NCI-H1417 (cell line): ENCODE measurements at places on chromosomes 7 and 10.
A peak's percentile ranks its signal among the peaks of the same experiment; 100 is the strongest.

DNA sequence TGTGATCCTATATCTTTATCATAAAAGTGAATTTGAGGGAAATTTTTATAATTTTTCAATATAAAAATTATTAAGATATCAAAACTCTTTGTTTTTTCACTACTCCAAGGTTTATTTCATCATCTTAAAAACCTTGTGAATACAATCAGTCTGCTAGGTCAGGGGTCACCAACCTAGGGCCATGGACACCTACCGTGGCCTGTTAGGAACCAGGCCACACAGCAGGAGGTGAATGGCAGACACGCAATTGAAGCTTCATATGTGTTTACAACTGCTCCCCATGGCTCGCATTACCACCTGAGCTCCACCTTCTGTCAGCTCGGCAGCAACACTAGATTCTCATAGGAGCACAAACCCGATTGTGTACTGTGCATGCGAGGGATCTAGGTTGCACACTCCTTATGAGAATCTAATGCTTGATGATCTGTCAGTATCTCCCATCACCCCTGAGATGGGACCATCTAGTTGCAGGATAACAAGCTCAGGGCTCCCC lies 271.2 kb upstream of the C7orf33 start:
- DNase-seq, result peak; percentile 7

- DNase-seq, result no peak
Observed at GRCh38 chr7:28174901-28175661, 5.5 kb downstream of the JAZF1 start.

DNA sequence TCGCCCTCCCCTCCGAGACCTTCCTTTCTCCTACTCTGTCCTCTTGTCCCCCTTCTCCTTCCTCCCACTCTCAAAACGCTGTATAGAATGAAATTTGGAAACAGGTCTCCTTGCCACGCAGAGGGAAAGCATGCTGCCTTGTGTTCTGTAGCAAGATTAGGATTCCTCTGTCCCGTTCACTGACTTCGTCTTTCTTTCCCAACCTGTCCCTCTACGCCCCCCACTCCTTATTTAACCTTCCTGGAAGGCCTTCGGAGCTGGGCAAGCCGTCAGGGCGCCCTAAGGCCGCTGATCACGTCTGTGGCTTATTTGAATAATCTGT lies 1.3 kb downstream of the HOXA9 start:
- no peak for DNase-seq

DNA sequence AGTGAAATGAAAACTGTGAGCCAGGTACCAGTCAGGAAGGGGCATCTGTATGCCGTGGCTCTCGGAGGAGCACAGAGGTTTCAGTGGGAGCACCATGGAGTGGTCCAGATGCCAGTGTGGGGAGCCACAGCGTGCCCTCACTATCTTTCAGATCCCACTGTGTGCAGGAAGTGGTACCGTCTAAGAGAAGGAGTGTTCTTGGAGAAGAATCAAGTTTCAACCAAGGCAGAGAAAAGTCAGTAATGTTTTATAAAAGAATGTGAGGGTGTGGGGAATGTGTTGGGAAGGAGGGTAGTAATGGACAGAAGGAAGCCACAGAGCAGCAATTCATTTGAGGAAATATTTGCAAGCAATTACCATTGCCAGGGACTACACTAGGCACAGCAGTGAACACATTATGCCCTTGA lies 35.6 kb downstream of the PRKAR2B start:
- no peak for DNase-seq

- no peak for DNase-seq
Observed at GRCh38 chr7:50352282-50352681, 47.8 kb downstream of the IKZF1 start.

GRCh38 chr7:106089647-106090046 lies 22.5 kb downstream of the SYPL1 start:
- DNase-seq, result no peak

GRCh38 chr10:133400624-133401424 lies 6.9 kb downstream of the MTG1 start:
- DNase-seq, result no peak

DNA sequence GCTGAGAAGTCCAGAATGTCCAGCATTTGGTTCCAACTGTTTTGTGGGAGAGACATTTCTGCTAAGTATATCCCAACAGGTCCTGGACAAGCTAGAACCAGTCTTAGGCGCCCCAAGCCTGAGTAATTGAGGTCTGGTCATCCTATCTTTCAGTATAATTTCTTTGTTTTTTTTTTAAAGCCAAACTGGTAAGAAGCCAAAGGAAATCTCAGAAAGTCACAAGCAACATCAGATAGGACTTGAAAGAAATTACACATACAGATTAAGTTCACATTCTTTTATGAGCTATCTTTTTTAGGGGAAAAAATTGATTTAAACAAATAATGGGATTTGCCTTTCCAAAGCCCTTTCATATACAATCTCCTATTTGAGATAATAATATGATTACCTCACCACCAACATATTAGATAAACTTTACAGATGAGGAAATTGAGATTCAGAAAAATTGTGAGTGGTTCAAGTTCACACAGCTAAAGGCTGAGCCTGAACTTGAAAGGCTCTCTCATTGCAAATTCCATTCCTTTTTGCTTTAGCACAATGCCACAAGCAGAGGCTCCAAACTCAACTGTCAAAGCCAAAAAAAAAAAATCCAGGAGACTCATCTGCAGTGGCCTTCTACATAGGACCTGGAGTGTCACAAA lies 15.0 kb downstream of the PDLIM1 start:
- no peak for DNase-seq

DNA sequence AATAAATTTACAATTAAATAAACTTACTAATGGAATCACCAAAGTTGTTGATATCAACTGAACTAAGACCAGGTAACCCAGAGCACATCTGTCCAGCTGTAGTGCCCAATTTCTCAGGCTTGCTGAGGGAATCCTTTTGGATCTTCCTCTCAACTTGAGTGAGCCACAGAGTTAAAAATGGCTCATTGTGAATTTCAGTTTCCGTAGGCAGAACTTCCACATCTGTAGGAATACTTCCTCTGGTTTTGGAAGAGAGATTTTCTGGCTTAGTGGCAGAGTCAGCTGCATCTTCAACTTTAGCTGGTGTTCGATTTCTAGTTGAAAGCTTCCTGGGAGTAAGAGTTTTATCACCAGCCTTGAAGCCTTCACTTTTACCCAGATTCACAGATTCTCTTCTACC lies 11.3 kb downstream of the MKI67 start:
- no peak for DNase-seq

DNA sequence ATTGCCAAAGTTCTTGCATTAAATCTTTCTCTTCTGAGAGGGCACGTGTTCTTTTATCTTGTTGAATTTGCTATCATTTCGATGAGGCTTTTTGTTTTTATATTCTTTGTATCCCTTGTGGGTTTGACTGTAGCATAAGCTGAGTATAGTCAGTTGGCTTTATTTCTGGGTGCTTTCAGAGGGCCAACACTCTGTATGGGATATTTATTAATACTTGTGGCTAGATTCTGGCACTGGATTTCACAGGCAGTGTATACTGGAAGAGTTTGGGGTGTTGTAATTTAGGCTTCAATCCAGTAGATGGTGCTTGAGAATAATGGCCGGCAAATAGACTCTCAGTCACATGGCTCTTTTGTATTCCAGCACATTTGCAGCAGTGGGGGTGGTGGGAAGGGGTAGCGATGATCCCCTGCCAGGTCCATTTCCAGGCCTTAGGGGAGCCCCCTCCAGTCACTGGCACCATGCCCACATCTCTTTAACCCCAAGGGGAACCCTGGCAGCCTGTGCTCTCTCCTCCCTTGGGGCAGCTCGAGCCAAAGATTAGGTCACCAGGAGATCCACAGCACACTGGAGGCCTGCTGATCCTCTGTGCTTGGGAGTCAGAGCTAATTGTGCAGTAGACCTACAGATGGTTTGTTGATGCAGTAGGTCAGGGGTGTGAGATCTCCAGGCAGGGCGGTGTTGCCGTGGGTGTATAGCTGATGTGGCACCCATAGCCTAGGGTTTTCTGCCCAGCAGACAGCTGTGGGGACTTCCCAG lies 81.8 kb downstream of the PTPN20 start:
- DNase-seq, result no peak

GRCh38 chr10:102982296-102982695 lies 64.2 kb downstream of the CNNM2 start:
- DNase-seq, result no peak

DNA sequence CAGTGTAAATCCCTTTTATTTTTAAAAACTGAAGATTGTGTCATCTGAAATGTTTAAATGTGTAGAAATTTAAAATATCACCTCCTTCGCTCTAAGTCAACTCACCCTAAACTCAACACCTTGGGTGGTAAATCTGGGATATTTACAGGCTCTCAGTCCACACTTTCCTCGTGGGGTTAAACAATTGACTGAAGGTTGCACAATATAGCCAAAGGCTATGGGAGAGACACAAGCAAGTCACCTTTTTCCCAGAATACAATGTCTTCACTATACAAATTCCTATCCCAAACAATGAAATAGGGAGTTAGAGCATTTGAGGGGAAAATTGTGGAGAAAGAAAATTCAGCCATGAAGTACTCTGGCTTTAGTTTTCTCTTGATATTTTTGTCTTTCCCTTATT lies 32.7 kb upstream of the MAT1A start:
- no peak for DNase-seq

DNA sequence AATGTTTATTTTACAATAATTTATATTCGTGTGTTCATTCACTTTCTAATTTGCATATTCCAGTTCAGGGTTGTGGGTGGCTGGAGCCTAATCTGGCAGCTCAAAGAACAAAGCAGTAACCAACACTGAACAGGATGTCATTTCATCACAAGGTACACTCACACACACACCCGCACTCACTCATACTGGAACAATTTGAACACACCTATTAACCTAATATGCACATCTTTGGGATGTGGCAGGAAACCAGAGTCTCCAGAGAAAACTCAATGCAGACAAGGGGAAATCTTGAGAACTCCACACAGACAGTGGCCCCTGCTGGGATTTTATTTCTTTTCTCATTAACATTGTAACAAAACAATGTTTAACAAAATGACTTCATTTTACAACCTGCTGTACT lies 97.4 kb downstream of the TWIST1 start:
- DNase-seq, result no peak

GRCh38 chr10:22259280-22259679 lies 41.5 kb upstream of the EBLN1 start:
- peak; percentile 1 for DNase-seq

DNA sequence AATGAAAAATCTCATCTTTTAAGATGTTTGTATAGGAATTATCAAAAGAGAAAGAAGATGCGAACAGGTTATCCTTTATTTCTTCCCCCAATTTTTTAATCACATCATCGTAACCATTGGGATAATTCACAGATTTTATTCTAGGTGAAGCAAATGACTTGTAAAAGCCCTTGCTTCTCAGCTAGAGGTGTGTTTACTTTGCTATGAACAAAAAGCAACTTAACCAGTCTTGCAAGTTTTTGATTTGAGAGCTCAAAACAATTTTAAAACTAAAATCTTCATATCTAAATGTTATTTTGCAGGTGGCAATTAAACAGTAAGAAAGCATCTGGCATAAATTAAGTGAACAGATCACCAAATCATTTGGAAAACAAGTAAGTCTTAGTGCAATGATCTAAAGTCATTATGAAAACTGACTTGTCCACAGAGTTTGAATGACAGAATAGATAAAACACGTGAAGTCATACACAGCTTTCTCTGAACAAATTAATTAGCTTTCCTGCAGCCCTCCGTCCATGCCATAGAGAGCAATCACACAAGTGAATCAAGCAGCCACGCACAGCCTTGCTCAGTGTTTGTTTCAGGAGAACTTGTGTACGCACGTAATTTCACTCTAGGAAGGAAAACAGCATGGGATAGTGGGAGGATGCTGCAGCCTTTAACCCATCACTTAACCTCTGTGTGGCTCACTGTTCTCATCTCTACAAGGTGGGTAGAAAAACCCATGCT lies 85.0 kb upstream of the ZNF800 start:
- DNase-seq, result no peak

GRCh38 chr10:59804220-59804619 lies 51.0 kb upstream of the MRLN start:
- DNase-seq, result no peak

GRCh38 chr7:31497516-31497915 lies 16.4 kb upstream of the ITPRID1 start:
- DNase-seq, result no peak

DNA sequence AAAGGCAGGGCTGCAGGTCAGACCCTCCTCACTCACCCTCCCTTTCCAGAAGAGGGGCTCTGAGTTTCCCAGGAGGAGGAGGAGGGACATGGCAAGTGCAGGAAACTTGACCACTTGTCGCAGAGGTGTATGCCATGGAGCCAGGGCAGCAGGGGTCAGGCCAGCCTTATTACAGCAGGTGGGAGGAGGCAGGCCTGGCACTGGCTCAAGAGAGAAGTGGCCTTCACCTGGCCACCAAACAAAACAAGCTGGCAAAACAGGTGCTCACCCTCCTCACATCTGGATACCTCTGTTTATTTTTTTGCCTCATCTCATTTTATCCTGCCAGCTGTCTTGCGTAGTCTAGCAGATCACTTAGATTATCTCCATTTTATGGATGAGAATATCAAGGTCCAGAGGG lies 12.5 kb downstream of the COL13A1 start:
- DNase-seq, result peak; percentile 1

GRCh38 chr7:139821349-139822105 lies 7.5 kb upstream of the TBXAS1 start:
- DNase-seq, result no peak

DNA sequence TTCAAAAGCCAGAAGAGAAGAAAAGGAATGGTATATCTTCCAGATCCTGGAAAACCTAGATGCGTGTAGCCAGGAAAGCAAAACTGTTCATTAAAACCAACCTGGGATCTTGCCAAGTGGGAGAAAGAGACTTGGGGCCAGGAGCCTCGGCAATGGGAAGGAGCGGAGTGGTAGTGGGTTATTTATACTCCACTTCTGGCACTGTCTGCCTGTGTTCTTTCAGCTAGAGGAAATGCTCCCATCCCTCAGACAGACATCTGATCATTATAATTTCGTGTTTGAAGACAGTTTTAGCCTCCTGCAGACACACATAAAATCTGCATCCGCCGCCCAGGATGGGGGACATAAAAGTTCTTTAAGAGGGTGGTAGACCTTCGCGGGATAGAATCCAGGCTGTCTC lies 421.6 kb downstream of the RPS24 start:
- DNase-seq, result no peak

GRCh38 chr10:79273604-79274003 lies 73.7 kb upstream of the PPIF start:
- no peak for DNase-seq

DNA sequence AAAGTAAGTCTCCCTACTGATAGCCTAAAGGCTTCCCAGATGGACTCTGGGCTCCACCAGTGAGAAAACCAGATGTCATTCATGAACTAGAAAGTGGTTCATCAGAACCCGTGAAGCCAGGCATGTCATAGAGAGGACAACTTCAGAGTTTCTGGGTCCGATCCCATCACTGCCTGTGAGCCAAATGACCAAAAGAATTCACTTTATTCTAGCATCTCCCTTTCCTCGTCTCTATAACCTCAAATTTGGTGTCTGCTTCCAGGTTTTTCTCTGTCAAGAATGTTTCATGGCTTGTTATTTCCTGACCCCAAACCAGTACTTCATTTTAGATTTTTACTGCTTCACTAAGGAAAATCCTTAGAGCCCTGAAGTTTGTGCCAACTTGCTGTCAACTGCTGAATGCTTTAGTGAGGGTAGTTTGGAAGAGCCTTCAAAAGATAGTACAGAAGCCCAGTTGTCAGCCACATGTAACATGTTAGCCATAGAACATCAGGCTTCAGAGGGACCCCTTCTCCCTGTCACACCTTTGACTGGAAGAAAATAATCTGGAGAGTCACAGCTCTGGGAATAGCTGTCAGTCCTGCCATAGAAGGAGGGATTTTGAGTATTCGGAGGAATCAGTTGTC lies 34.0 kb downstream of the ITGB8 start:
- DNase-seq, result no peak
